ENCODE measurements at places on chromosomes 13 and 19.

- DNase-seq: no peak
Observed at GRCh38 chr19:23470873-23471545, 75.7 kb upstream of the ZNF91 start.

GRCh38 chr19:1942934-1943555 lies 2.1 kb downstream of the CSNK1G2 start:
- no peak for DNase-seq

DNA sequence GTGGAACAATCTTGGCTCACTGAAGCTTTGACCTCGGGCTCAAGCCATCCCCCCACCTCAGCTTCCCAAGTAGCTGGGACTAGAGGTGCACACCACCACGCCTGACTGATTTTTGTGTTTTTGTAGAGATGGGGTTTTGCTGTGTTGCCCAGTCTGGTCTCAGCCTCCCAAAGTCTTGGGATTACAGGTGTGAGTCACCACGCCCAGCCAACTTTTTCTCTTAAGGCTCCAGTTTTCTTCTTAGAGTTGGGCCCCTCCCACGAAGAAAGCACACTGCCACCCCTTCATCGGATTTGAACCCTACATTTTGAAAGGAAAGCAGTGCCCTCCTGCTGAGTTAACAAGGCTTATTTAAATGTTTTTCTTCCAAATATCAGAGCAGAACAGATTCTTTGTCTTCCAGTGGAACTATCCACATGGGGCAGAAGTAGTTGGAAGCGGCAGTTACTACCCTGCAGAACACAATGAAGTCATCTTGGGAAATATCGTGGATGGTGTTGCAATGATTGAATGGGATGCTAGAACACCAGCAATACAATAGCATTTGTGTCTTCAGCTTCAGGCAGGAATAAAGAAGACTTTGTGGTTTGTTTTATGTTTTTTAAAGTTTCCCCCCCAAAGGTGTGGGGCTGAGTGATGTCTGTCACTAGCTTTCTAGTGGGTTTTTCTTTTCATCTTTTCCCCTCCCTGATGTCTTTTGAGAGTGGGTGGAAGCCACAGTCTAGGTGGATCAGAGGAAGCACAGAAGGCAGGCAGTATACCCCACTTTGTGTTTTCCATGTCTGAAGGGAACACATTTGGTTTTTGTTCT lies 8.9 kb downstream of the ACTN4 start:
- no peak for DNase-seq

DNA sequence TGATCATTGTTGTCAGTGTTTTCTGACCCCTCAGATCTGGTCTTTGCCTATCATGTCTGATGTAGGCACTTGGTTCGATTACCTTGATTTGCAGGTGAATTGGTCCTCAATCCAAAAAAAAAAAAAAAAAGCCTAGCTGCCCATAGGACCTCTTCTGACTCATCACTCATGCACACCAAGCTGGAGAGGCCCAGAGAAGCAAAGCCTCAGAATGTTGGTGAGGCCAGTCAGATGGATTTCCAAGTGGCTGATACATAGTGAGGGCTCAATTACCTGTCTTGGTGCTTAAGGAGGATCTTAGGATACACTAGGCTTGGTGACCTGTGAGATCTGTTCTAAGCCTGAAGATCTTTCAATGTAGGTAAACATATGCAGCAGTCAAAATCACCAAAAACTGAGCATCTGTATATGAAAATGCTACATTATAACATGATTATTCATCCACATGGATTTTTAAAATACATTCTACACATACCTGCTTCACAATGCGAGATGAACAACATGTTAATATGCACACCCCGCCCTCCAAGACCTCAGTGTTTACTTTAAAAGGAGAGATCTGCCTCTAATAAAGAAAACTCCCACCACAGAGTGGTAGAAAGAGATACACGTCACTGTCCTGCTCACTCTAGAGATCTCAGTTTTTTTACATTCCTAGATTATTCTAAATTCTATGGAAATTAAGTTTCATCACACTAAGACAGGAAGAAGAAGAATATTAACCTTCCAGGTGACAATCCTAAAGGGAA lies 79.9 kb upstream of the RAP2A start:
- DNase-seq: no peak

GRCh38 chr19:3668331-3669081 lies 31.8 kb downstream of the PIP5K1C start:
- no peak for DNase-seq

- DNase-seq: no peak
Observed at GRCh38 chr13:77477299-77477848, 58.1 kb upstream of the SCEL start.

DNA sequence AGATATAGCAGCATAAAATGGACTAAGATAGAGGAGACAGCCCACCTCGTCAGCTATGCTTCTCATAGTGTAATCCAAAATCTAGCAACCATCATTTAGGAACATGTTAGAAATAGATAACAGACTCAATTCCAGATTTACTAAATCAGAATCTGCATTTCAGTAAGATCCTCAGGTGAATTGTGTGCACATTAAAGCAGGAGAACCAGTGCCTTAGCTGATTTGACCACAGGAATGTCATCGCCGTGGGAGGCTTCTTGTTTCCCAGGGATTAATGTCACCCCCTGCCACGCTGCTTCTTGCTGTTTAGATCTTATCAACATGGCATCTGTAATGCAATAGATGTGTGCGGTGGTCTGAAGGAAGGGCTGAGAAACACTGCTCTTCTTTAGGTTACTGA lies 84.0 kb downstream of the GPC5 start:
- no peak for DNase-seq

DNA sequence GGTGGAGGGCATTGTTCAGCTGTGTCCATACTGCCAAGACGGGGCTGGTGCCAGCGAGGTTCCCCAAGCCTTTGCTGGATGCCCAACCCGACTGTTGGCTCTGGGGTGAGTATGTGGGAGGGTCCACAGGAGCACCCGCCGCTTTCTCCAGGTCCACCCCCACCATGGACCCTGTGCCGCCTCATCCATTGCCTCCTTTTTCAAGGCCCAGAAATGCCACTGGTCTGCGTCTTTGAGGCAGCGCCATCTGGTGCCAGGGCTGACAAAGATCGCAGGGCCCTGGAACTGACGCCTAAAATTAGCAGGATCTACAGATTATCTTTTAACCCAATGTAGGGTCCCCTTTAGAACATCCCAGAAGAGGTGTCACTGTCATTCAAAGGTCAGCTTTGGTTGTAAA lies 34.6 kb downstream of the NFIX start:
- DNase-seq: peak; percentile 52

- DNase-seq: no peak
Observed at GRCh38 chr19:40663695-40664692, 26.5 kb downstream of the NUMBL start.

GRCh38 chr13:32025730-32026129 lies 5.8 kb upstream of the FRY start:
- no peak for DNase-seq

DNA sequence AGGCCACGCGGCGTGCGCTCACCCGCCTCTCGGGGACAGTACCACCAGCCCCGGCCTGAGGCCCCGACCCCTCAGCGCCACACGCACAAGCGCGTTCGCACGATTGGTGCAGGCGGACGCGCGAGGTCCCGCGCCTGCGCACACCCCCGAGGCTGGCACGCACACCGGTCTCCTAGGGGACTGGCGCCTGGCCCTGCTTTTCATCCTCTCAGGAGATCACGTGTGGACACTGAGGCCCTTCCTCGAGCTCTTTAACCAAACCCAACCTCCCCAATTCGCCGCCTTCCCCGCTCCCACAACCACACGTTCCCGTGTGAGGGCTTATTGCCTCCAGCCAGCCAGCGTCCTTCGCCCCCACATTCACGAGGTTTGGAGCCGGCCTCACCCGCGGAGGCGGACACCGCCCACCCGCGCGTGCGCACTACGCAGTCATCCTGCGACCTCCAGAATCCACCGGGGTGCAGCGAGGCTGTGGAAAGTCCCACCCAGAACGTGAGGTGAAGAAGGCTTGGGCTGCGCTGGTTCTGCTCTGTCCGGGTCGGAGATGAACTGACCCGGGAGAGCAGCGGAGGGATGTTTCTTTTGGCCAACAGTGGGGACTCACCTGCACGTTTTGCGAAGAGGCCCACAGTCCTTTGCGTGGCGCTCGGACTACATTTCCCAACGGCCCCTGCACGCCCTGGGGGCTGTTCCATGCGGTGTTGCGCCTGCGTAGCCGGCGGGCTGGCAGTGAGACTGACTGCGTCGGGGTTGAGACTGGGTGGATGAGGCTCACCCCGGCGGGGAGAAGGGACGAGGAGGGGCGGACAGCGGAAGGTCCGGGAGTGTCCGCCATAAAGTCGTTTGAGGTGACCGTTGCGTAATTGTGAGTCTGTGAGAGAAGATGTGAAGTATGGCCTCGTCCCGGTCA lies 539 bp upstream of the ZNF667 start:
- peak; percentile 95 for DNase-seq

GRCh38 chr13:77699059-77699680 lies 1.7 kb downstream of the SLAIN1 start:
- no peak for DNase-seq

- no peak for DNase-seq
Observed at GRCh38 chr19:7888826-7889217, 512 bp downstream of the LRRC8E start.

DNA sequence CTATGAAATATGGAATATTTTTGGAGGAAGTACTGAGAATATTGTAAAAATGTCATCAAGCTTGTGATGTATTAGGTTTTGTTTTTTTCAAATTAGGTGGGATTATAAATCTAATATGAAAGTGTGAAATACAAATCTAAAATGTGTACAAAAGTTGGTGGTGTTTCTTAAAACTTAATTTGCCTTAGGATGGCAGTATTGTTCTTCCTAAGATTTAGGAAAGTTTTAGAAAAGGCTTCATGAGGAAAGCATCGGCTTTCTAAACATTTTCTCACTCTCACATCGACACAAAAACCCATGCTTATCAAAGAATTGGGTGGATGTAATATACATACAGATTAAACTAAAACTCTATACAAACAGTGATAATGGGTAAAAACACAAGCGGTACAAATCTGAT lies 972.0 kb upstream of the PCDH20 start:
- no peak for DNase-seq

DNA sequence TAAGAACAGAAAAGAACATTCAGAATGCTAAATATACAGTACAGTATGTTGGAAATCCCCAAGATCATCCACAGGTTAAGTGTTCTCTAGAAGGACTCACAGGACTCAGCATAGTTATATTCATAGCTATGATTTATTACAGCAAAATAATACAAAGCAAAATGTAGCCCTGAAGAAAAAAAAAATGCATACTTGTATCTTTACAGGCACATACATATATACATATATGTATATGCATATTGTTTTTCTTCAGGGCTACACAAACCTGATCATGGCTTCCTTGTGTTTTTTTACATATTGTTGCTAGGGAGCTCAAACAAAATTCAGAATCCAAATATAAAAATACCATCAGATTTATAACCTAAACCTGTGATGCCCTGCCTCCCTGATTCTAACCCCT lies 78.5 kb downstream of the TUBA3C start:
- no peak for DNase-seq

- no peak for DNase-seq
Observed at GRCh38 chr13:112728375-112729126, 38.7 kb downstream of the ATP11A start.

- no peak for DNase-seq
Observed at GRCh38 chr13:50670847-50671496, 172.5 kb downstream of the DLEU7 start.

- DNase-seq: no peak
Observed at GRCh38 chr13:48121733-48122132, 26.8 kb upstream of the MED4 start.

DNA sequence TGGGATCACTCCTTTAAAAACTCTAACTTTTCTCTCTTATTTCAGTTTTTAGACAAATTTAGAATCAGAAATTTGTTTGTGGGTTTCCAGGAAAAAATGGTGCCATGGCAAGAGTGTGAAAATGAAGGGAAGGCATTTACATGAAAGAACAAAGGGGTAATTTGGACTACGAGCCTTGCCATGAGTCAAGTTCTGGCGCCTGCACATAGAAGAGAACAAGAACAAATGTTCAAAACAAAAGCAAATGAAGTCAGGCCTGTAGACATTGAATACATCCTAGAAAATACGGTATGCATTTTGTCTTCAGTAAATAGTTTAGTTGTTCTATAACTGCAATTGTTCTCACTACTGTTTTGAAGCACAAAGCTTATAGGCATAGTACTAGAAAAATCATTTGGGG lies 1390.5 kb downstream of the EFNB2 start:
- DNase-seq: no peak

GRCh38 chr13:59343993-59344822 lies 819.5 kb downstream of the DIAPH3 start:
- DNase-seq: no peak

- DNase-seq: no peak
Observed at GRCh38 chr13:87234981-87235380, 436.2 kb upstream of the SLITRK5 start.

- no peak for DNase-seq
Observed at GRCh38 chr19:42563352-42564210, 31.1 kb downstream of the CEACAM8 start.

DNA sequence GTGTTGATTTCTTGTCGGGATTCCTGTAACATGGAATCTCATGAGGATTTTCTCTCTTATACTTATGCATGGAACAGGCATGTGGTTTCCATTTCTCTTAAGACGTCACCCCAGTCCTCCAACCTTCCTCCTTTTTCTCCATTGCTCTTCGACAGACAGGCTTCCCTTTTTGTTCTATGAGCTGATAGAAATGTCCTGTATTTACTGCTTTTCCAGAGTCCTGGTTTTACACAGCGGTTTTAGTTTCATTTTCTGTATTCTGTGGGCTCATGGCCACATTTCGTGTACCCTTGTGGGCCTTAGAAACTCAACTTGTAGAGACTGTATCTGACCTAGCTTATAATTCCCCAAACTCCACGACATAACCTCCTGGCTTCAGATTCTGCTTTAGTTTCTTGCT lies 113.1 kb downstream of the PAN3 start:
- no peak for DNase-seq

DNA sequence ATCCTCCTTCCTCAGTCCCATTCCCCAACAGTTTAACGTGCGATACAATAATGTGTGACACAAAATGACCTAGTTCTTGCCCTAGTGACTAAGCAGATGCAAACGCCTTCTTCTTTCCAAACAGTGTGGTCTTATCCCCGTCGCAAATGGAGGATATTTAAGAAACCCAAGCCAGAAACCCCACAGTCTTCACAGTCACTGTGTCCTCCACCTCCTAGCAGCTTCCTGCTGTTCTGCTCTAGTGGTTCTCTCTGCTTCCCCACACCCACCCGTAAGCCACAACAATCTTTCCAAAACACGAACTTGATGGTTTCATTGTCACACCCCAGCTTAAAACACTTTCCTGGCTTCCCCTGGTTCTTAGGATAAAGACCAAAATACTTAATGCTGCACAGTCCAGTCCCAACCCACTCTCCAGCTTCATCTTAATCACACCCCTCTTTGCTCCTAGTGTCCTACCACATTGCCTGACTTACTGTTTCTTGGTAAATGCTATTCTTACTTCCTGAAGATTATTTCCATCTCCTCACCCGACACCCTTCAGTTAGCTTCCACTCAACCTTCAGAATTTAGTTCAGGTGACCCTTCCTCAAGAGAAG lies 32.3 kb downstream of the ITM2B start:
- DNase-seq: no peak

Data from hematopoietic multipotent progenitor cell (in vitro differentiated cells).